ENCODE measurements at places on chromosomes 16 and 17.
A peak's percentile ranks its signal among the peaks of the same experiment; 100 is the strongest.

DNA sequence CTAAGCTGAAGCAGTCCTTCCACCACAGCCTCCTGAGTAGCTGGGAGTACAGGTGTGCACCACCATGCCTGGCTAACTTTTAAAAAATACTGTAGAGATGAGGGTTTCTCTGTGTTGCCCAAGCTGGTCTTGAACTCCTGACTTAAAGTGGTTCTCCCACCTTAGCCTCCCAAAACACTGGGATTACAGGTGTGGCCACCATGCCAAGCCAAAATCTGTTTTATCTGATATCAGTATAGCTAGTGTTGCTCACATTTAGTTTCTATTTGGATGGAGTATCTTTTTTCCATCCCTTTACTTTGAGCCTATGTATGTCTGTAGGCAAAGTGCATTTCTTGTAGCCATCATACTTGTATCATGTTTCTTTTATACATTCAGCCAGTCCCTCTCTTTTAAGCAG is 82.1 kb downstream of the BCAS3 start:
- DNase-seq, result no peak

DNA sequence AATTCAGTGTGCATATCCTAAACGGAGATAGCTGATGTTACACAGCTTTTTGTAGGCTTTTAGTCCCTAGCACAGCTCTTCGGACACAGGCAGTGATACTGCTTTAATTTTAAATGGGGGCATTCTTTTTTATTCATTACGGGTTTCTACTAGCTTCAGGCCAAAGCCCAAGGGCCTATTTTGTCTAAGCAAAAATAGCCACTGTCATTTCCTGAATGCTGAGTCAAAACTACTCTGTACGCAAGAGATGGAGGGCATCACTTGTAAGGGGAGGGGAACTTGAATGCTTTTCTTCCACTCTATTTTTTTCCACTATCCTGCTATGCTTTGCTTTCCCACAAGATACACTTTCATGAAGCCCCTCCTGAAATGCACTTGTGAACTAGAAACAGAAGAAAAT is 360.7 kb downstream of the PMP22 start:
- DNase-seq, result peak; percentile 52

- no peak for DNase-seq
Measured at GRCh38 chr16:79018650-79019429, 581.7 kb downstream of the MAF start.

GRCh38 chr17:39634384-39634871 is 2.5 kb upstream of the STARD3 start:
- peak; percentile 38 for DNase-seq

GRCh38 chr17:59278406-59278805 is 53.0 kb upstream of the YPEL2 start:
- no peak for DNase-seq

GRCh38 chr16:9578459-9578858 is 487.0 kb downstream of the HAPSTR1 start:
- DNase-seq, result no peak

GRCh38 chr16:80583466-80583865 is 42.7 kb downstream of the DYNLRB2 start:
- DNase-seq, result peak; percentile 81

DNA sequence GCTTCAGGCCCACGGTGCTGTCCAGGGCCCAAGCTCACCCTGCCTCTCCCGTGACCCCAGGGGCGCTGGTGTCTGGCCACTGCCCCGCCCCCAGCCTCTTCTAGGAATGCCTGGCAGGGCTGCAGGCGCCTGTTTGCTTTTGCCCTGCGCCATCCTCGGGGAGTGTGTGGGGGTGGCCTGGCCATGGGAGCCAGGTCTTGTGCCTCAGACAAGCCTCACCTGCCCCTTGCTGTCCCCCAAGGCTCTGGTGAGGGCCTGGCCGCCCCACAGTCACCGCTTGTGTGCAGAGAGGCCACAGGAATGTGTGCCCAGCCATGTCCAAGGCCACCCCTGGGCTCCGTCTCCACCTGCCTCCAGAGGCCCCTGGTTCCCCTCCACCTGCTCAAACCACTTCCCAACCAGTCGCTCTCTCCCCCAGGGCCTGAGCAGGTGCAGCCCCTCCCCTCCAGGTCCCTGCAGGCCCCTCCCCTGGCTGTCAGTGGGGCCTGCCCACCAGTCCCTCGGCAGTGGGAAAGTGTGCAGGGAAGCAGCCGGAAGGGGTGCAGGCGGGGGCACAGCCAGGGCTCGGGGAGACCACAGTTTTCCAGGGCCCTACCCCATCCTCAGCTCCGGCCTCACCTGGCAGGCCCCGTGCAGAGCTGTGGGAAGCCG is 841 bp upstream of the IGFALS start:
- no peak for DNase-seq

DNA sequence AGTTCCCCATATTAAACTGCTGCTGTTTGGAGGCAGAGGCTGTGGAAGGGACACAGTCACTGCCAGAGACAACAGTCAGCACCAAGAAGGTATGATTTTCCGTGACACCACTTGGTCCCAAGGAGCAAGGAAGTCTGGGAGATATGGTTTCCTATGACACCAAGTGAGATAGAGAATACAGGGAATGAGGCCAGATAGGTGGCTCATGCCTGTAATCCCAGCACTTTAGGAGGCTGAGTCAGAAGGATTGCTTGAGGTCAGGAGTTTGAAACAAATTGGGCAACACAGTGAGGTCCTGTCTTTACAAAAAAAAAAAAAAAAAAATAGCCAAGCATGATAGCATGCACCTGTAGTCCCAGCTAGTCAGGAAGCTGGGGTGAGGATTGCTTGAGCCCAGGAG is 90.8 kb downstream of the ABCC12 start:
- peak; percentile 20 for DNase-seq

GRCh38 chr16:89922477-89922883 is 662 bp upstream of the TUBB3 start:
- DNase-seq, result peak; percentile 95

DNA sequence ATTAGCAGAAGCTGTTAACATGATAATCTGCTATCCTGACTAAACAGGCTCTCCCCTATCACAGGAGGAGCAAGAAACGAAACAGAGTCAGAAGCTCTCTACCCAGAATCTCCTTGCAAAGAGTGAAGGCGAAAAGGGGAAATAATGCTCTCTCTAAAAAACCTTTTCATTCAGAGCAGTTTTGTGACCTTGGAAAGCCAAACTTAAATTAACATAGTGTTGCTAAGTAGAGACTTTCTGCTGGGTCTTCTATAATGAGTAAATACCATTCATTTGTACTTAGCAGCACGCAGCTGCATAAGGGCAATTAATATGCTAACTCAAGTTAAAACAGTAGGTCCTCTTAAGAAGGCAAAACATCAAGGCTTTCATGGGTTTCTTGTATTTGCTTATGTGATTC is 101.7 kb upstream of the GPR139 start:
- no peak for DNase-seq

GRCh38 chr16:66712512-66712911 is 16.0 kb upstream of the CMTM4 start:
- DNase-seq, result no peak

DNA sequence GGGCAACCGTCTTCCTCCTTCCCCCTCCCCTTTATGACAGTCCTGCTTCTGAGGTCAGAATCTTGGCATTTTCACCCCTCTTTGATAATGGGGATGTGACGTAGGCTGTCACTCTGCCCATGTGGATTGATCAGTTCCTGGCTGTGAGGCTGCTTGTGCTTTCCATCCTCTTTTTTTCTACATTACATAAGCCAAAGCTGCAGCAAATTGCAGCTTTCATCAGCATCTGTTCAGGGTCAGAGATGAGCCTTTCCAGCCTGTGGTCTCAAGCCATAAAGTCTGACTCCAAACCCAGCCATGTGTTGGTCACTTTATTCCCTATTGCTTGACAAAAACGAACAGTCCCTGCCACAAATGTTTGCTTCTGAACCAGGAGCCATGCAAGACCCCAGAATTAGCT is 535.1 kb downstream of the CDH11 start:
- no peak for DNase-seq

DNA sequence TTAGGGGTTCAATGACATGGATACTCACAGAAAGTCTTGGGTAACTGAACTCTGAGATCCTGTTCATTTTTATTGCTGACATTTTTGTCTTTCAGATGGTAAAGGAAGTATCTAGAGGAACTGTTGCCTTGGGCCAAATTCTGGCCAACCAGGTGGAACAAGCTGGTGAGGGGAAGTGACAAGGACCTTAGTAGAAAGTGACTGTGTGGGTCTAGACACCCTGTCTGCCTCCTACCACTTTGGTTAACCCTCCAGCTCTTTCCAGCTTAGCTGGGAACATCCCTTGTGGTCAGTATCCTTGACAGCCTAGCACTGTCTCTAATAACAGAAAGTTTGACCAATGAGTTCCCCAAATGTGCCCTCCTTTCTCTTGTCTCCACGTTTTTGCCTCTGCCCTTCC is 28.8 kb upstream of the PRKCB start:
- no peak for DNase-seq

GRCh38 chr16:50673496-50674275 is 7.4 kb downstream of the SNX20 start:
- DNase-seq, result no peak

GRCh38 chr17:39077866-39078265 is 73.6 kb downstream of the PLXDC1 start:
- no peak for DNase-seq

DNA sequence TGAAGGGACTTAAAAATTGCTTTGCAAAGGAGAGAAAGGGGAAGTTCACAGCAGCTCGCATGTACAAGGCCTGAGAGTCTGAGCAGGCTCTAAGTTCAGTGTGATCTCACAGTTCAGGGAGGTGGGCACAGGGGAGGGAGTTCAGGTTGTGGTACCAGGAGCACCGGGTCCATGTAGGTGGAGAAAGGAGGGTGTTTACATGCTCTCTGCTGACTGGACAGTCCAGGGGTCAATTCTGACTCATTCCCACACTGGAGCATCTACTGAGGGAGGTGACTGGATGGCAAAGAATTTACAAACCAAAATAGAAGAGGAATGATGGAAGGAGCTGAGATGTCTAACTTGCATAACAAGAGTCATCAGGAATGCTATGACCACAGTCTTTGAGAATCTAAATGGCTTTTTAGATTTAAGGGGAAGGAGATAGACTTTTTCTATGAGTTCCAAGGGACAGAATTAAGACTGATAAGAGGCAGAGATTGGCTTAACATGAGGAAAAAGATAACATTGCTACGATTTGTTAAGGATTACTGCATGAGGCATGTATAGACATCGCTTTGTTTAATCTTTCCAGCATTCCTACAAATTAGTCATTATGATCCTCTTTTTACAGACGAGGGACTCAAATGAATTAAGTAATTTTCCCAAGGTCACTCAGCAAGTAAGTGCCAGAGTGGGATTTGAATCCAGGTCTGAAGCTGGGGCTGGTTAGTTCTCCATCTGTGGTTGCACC is 29.9 kb downstream of the MIS12 start:
- peak; percentile 98 for DNase-seq

DNA sequence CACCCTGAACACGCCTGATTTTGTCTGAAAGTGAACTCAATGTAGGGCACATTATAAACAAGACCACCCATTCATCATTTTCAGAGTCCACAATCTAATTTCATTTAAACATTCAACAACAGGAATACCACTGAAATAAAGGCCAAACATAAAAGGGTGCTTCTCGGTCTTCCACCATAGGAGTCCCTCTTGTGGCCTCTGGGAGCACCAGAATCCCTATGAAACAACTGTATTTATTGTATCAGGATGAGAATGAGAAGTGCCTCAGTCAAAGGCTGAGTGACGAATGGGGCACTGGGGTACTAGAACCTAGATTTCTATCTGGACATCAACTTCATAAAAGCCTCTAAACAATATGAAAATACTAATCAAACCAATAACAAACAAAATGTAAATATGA is 40.4 kb downstream of the NXPH3 start:
- no peak for DNase-seq

DNA sequence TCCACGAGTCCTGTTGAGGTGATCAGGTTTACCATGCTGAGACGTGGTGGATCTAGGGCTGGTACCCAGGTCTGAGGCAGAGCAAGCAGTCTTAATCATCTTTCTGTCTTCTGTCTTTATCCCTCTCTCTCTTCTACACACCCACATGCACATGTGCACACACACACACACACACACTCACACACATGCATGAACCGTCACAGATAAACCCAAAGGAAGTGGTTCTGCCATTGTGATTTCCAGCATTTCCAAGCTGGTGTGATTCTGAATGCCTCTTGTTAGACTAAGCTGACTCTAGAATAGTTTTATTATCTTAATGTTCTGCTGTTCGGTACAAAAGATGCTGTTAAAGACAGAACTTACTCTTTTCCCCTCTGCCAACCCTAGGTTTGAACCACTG is 411.8 kb upstream of the SALL1 start:
- DNase-seq, result no peak

DNA sequence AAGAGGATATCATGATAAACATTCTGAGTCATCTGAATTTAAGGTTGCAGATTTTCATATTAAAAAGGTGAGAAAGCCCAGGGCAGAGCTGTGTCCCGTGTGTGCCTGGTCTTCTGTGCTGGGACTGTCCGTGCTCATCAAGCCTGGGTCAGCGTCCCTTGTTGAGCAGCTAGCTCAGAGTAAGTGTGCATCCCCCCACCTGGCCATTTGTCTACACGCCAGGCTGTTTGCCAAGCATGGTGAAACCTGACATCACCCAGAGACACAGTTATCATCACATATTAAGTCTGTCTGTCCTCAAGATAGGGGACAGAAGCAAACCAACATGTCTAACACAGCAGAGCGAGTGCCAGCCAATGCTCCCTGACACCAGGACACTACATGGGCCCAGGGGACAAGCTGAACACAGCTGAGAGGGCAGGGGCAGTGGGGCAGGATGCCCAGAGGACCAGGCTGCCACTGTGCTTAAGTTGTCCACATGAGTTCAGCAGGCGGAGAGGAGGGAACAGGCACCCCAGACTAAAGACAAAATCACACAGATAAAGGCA is 57.9 kb upstream of the CNEP1R1 start:
- no peak for DNase-seq

DNA sequence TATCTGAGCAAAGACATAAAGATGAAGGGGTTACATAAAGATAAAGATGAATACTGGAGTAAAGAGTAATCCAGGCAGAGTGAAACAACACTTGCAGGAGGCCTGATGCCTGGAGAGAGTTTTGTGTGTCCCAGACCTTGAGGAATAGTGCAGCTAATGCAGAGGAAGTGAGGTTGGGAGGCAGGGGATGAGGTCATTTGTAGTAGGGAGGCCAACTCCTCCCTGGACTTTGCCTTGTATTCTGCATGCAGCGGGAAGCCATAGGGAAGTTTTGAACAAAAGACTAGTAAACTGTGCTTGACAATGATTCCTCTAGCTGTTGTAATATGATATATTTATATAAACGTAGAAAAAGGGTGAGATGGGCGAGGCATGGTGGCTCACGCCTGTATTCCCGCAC is 356.6 kb downstream of the KCNJ2 start:
- DNase-seq, result no peak

GRCh38 chr17:41814195-41814594 is 1.4 kb downstream of the FKBP10 start:
- no peak for DNase-seq

DNA sequence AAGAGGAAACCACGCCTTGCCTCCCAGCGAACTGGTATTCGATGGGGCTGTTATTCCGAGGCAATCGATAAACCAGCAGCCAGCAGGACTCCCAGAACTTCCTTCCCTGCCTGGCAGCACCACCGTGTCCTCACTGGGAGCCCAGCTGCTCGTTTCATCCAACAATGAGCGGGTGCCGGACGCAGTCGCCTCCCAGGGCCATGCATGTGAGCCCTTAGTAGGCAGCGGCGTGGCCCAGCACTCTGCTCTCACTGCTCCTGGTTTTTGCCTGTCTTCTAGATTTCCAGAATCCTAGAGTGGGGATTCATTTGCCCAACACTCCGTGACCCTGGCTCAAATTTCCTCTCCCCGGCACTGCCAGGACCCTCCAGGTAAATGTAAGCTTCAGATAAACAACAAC is 29.1 kb upstream of the RASD1 start:
- no peak for DNase-seq

GRCh38 chr17:4369557-4370230 is 3.2 kb upstream of the UBE2G1 start:
- DNase-seq, result no peak

GRCh38 chr16:965036-965395 is 5.8 kb downstream of the LMF1 start:
- DNase-seq, result no peak
